Pancreas (tissue), 10 donors: ENCODE measurements at places on chromosomes 3 and 15. TPM values are rescaled to one million over a fixed set of nuclear protein-coding genes. Genes with fewer than 3 reads are reported as not detected.

DNA sequence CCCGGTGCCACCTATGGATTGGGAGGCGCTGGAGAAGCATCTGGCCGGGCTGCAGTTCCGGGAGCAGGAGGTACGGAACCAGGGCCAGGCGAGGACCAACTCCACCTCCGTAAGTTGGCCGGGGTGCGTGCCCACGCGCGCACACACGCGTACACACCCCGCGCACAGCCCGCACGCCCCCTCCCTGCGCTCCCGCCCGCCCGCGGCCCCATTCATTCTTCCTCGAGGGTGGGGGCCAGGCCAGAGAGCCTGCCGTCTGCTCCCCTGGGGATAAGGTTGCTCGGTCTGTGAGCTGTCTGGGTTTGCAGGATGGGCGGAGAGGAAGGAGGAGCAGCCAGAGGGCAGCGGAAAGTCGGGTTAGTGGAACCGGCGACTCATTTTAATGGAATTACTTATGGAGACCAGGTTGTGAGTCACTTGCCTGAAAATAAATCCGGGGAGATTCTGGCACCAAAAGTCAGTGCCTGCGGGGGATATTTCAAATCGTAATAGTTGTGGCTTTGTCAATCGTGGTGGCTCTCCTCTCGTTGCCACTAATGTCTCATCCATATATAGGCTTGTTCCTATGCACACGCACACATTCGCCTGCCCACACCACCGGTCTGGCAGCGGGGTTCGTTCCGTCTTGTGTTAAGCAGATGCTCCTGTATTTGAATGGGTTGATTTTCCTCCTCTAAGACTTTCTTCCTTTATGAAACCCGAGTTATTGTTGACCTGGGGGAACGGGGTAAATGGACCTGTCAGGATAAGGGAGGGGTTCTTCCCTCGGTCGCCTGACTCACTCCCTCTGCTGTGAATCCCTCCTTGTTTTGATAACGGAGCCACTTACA, 223.4 kb upstream of the IL12A start:
- DNase-seq, result peak; percentile 40

Gene SLC30A4
- total RNA-seq, result 2.2 TPM

Gene IL16
- total RNA-seq, result 1.3 TPM

- DNase-seq, result no peak
Measured at GRCh38 chr3:94234177-94234788, 171.4 kb downstream of the NSUN3 start.

GRCh38 chr15:97972366-97972765, 11.9 kb downstream of the ARRDC4 start:
- DNase-seq, result no peak

- peak; percentile 70 for DNase-seq
Measured at GRCh38 chr3:37993820-37994638, 3.4 kb downstream of the VILL start.

Gene BNIP2
- 19.5 TPM for total RNA-seq

Gene ANKRD63
- not detected for total RNA-seq

DNA sequence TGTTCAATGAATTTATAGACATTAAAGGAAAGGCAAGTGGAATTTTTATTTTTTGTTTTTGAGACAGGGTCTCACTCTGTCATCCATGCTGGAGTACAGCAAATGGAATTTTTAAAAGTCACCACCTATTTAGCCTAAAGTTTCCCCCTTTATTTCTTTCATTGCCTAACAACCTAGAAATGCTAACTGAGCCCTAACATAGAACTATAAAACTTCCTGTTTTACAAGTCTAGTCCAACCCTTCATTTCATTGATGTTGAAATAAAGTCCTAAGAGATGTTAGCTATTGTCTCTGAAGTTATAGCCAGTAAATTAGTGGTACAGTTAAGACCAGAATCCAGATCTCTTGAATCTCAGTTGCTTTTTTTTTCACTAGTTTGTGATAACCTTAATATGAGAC, 39.0 kb downstream of the MAPK6 start:
- DNase-seq, result no peak

- DNase-seq, result no peak
Measured at GRCh38 chr15:37206690-37207089, 106.3 kb upstream of the MEIS2 start.

Gene WDR49
- total RNA-seq, result 0.14 TPM

GRCh38 chr15:92809880-92810361, 90.2 kb upstream of the CHD2 start:
- no peak for DNase-seq

DNA sequence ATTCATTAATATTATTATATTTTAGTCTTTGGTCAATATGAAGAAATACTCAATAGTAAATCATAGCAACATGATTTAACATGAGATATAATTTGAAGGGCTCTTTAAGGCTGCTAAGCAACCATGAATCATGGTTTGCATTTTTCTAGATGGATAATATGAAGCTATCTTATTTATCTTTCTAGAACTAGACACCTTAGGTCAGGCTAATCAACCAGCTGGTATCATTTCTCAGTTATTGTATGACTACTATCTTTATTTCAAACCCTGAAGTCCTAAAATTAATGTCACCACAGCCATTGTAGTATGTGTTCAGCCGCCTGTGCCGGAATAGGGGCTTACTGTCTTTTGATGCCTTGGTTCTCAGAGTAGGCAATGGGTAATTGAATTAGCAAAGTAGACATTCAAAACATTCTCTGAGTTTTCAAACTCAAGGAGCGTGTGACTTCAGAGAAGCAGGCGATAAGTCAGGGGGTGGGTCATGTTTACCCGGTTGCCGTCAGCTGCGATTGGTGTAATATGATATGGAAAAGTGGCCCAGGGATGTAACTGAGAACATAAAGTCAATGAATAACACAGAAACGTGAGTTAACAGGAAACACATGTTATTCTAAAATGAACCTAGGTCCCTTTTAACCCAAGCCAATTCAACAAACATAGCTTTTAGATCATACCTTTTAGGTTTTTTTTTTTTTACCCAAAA, 93.4 kb upstream of the CTDSPL start:
- DNase-seq, result peak; percentile 76

Gene CFAP161
- total RNA-seq, result 0.24 TPM

- DNase-seq, result no peak
Measured at GRCh38 chr3:184336547-184337398, 627 bp upstream of the FAM131A start.

- no peak for DNase-seq
Measured at GRCh38 chr15:81863162-81863561, 182.7 kb downstream of the MEX3B start.

Gene MYZAP
- 13.4 TPM for total RNA-seq
